ENCODE measurements at places on chromosomes 3 and 15.

GRCh38 chr3:51982352-51982837 is 940 bp upstream of the ACY1 start:
- peak; percentile 18 for DNase-seq

- no peak for DNase-seq
Measured at GRCh38 chr15:57323299-57323805, 53.0 kb upstream of the CGNL1 start.

- DNase-seq: no peak
Measured at GRCh38 chr3:70874196-70874595, 561.8 kb upstream of the MDFIC2 start.

DNA sequence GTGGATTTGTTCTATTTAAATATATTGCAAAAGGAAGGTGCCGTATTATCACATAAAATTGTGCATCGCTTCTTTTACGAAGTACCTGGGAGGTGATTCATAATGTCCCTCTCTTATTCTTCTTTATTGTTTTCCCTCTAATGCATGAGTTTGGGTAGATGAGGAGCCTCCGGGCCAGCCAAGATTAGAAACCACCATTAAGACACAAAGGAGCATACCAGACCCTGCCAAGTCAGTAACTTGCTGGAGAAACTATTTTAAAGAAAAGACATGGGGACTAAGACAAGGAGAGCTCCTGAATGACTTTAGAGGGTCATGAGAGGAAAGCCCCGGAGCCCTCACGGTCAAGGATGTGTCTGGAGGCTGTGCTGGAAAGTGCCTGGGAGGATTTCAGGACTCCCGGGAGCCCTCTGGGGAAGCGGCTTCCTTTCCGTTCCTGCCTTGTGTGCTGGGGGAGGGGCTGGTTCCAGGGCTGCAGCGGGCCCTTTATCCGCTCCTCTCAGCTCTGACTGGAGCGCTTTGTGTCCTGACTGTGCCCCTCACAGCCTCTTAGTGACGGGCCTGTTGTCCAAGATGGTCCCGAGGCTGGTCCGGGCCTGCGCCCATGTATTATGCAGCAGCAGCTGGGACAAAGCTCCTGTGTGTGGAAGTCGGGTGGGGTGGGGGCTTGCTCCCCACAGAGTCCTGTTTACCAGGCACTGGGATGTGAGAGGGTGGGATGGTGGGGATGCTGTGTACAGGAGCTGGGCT is 35.7 kb downstream of the CORO2B start:
- DNase-seq: no peak

- no peak for DNase-seq
Measured at GRCh38 chr15:99480016-99480810, 85.6 kb upstream of the MEF2A start.

DNA sequence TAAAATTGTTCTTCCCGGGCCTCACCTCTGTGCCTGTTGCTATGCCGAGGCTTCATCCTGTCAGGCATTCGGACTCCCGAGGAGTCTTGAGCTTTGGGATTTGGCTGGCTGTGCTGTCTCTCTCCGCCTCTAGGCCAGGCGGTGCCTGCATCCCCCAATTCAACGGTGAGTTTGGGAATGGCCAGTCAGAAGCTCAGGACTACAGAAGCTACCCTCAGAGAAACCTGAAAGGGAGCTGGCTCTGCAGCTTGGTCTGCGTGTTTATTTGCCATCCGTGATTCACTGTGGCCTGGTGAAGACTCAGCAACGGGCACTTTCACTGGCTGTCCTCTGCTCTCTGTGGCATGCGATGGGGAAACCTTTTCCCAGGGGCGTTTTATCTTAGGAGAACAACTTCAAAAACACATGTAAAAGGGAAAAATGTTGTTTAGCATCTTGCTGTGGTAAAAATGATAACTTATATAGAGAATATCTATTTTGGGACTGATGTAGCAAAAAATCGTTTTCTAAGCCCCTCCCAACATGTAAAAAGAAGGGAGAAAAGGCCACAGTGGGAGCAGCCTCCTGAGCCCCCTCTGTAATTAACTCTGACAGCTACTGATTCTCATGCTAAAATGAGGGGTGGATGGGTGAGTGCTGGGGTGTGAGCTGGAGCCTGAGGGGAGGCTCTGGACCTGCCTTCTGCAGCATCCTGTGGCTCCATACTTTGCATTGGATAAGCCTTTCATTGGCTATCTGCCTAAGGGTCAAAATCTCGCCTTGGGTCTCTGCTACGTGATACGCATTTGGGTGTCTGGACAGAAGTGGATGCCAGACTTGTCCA is 103.4 kb upstream of the KLHL25 start:
- no peak for DNase-seq

GRCh38 chr15:64844576-64845145 is 2.9 kb downstream of the PLEKHO2 start:
- no peak for DNase-seq

GRCh38 chr3:164640591-164640990 is 437.7 kb downstream of the SI start:
- no peak for DNase-seq

- DNase-seq: no peak
Measured at GRCh38 chr3:47427866-47428265, 47.0 kb downstream of the PTPN23 start.

DNA sequence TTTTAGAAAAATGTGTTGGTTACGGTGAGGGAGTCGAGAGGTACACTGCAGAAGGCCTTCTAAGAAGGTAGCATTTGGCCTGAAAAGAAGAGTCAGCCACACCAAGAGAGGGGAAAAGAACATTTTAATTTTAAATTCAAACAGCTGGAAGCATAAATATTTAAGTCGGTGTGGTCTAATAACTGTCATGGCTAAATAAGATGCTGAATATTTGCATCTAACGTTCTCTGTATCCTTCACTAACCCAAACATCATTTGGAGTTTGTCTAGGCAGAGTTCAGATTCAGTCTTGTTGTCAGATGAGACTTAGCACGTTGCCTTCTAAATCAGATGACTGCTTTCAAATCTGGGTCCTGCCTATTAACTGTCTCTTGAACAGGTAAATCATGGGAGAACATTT is 583.3 kb downstream of the DIPK2A start:
- no peak for DNase-seq

Data from DMS153 (cell line).